ENCODE measurements at places on chromosomes 3 and 15.

DNA sequence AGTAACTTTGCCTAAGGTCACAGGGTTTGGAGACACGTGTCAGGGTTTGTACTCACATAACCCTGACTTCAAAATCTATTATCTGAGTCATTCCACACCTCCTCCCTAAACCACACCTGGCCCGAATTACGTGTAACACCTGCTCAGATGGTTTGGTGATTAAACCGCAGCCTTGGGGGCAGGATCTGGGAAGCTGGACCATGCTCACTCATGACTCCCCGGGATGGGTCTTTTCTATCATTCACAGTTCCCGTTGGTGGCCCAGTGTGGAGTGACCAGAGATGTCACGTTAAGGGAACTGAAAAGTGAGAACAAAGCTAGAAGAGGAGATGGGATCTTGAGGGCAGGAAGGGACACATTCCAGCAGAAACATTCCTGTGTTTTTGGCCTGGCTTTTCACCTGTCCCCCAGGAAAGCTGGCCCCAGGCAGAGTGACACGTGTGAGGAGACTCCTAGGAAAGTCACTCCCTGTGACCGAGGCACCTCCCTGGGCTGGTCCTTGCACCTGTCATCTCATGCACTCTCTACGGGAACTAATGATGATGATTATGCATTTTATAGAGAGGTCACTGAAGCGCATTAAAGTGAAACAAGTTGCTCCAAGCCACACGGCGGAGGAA, 75.4 kb upstream of the POMGNT2 start:
- DNase-seq: no peak

DNA sequence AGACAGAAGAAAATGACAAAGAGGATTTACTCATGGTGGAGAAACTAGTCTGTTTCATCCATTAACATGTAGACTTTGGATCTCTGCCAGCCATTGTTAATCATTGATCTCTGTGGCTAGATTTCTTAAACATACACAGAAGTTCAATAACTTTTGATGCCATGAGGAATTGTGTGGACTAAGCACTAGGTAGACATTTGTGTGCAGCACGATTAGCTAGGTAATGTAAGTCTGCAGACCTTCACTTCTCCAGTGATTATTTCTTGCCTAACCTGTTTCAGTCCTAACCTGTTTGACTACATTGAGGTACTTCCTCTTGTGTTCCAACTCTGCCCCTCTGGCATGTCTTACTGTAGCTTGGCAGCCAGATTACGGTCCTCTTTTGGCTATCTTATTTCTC, 928.5 kb upstream of the ROBO1 start:
- peak; percentile 83 for DNase-seq

DNA sequence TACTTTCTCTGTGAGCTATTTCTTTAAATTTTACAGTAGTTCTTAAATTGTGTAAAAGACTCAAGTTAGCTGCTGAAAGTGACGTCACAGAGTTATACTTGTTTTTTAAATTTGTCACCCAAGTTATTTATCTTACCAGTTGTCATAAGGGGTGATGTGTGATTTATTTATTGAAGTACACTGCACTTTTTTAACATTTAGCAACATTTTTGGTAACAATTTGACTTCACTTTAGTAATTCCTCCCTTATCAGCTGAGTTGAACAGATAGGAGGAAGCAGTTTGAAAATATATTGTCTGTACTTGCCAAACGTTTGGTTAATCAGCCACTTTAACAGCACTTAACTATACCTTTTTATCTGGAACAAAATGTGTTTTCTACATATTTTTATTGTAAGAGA, 3.8 kb downstream of the STT3B start:
- no peak for DNase-seq

DNA sequence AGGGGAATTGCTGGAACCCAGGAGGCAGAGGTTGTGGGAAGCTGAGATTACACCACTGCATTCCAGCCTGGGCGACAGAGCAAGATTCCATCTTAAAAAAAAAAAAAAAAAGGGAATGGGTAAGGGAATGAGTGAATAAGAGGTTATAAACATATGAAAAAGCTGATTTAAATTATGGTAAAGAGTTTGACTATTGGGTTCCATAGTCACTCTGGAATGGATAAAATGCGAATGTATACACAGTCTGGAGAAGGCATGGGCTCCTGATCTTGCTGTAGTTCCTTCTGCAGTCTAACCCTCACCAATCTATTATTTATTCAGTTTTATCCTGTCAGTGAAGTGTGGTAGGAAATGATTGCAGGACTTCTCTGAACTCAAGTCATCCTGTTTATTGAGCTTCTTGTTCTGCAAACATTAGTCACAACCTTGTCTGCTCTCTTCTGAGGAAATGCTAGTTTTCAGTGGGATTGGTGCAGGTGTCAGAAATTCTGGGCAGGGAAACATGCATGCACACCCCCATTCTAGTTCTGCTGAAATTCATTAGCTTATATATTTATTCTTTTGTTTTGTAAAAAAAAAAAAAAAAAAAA, 190.9 kb upstream of the CFAP20DC start:
- DNase-seq: peak; percentile 22

DNA sequence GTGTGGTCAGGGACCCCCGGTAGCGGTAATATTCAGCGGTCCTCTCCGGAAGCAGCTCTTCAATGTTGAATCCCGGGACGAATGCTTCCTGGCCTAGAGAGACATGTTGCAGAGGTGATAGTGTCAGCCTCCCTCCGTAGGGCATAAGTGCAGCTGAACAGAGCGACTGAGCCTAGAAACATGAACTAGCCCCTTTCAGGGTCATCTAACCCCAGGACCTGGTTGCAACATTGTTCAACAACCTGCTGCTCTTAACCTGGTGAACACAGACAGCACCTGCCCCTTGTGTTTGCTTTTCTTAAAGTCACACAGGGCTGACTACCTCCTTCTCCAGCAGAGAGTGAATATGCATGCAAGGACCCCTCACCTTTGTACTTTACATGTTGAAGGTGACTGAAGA, 41.3 kb downstream of the CA12 start:
- DNase-seq: peak; percentile 57

Data from DMS53 (cell line).